B cell (primary cell): ENCODE measurements at places on chromosomes 16 and 17. TPM values are rescaled to one million over a fixed set of nuclear protein-coding genes. Genes with fewer than 3 reads are reported as not detected.

GRCh38 chr17:14395255-14395654 lies 94.4 kb downstream of the HS3ST3B1 start:
- H3K4me3 ChIP-seq, result no peak overlapping the region
- no peak for DNase-seq
- H3K36me3 ChIP-seq, result no peaks in the 10 kb centered on the region
- H3K27ac ChIP-seq, result no peak overlapping the region
- no peaks in the 10 kb centered on the region for H3K27me3 ChIP-seq

Gene GINS2
- 4.2 and 4.3 TPM in 2 replicates for total RNA-seq

DNA sequence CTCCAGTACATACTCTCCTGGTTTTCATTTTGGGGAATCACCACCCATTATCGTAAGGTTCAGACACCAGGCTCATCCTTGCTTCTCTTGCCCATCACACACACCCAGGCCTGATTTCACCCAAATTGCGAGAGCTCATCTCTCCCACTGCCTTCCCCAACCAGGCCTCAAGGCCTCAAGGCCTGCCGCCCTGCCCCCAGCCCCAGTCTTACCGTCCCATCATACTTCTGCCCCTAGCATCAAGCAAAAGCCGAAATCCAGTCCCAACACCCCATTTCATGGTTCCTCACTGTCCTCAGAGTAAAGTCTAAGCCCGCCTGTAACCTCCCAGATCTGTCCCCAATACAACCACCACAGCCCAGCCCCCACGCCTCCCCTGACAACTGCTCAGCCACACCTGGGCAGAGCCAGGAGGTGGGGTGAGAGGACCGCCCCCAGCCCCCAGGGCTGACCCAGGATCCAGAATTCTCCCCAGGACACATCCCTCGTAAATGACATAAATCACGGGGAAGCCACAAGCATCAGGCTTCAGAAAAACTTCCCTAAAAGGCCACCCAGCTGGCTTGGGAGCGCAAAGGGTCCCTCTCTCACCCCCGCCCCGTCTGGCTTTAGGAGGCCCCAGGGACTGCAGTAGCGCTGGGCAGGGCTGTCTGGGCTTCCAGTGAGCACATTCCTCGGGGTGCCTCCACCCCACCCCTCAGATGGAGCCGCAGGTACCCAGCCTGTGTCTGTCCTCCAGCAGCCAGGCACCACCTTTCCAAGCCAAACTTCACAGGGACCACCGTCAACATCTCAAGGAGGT lies 9.6 kb upstream of the P2RX1 start:
- peaks cover 23% of the 10 kb centered on the region for H3K4me1 ChIP-seq
- no peak overlapping the region for H3K4me3 ChIP-seq

Gene TBC1D3D
- total RNA-seq, result 2.3 and 2.7 TPM in 2 replicates

Gene SMPD3
- total RNA-seq, result 1.2 and 1.3 TPM in 2 replicates

Gene TMC8
- 235 and 252 TPM in 2 replicates for total RNA-seq

DNA sequence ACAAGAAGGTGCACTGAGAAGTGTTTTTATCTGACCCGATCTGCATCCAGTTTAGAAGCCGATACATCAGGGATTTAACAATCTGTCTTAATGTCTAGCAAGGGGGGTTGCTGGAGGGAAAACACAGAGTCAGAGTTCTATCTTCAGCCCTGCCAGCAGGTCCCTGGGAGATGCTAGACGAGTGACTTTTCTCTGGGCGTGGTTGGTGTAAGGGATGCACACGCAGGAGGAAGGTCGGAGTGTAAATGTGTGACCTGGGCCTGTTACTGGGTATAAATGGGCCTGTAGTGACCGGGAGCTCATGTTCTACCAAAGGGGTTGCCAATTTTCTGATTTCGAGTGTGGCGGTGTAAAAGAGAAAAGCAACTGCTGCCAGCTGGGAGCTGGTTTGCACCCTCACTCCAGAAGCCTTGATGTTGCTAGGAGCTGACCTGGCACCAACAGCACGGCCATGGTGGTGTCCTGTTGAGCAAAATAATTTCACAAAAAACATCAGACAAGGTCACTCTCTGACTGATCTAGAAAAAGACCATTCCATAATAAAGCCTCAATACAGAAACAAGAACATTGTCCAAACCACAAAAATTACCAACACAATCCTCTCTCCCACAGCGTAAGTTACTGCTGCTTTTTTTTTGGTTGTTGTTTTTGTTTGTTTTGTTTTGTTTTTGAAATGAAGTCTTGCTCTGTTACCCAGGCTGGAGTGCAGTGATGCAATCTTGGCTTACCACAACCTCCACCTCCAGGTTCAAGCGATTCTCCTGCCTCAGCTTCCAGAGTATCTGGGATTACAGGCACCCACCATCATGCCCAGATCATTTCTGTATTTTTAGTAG lies 1.3 kb upstream of the KCTD13 start:
- no peak for DNase-seq
- peak overlapping the region; percentile 84 for H3K27ac ChIP-seq
- peaks cover 14% of the 10 kb centered on the region for H3K4me1 ChIP-seq
- peaks cover 7% of the 10 kb centered on the region for H3K36me3 ChIP-seq
- no peak overlapping the region for H3K4me3 ChIP-seq

Gene SLC13A2
- not detected in 2 replicates for total RNA-seq

GRCh38 chr16:51306116-51306515 lies 155.0 kb upstream of the SALL1 start:
- no peaks in the 10 kb centered on the region for H3K36me3 ChIP-seq
- H3K27ac ChIP-seq, result no peak overlapping the region
- no peak overlapping the region for H3K4me3 ChIP-seq

DNA sequence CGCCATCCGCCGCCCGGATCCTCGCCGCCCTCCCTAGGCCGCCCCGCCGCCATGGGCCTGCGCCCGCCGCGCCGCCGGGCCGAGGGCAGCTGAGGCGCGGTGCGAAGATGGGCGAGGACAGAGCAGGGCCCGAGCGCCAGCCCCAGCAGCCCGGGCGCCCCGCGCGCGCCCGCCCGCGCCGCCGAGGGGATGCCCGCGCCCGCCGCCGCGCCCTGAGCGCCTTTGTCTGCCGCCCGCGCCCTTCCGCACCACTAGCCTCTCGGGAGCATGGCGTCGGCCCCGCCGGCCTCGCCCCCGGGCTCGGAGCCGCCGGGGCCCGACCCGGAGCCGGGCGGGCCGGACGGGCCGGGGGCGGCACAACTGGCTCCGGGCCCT lies 278 bp downstream of the RAB11FIP3 start:
- no peak overlapping the region for H3K4me3 ChIP-seq
- peak overlapping the region; percentile 92 for H3K27ac ChIP-seq
- H3K4me1 ChIP-seq, result peaks cover 16% of the 10 kb centered on the region
- DNase-seq, result no peak

DNA sequence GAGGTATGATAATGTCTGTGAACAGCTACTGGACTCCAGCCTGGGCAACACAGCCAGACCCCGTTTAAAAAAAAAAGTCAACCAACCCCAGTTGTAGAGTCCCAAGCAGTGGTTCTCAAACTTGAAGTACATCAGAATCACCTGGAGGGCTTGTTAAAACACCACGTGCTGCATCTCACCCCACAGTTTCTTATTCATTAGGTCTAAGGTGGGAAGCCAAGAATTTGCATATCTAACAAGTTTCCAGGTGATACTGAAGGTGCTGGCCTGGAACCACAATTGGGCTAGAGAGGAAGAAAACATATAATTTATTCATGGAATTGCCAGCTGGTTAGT lies 6.7 kb upstream of the MSL1 start:
- no peaks in the 10 kb centered on the region for H3K27me3 ChIP-seq
- H3K4me1 ChIP-seq, result peaks cover 25% of the 10 kb centered on the region
- no peak for DNase-seq
- no peak overlapping the region for H3K4me3 ChIP-seq

DNA sequence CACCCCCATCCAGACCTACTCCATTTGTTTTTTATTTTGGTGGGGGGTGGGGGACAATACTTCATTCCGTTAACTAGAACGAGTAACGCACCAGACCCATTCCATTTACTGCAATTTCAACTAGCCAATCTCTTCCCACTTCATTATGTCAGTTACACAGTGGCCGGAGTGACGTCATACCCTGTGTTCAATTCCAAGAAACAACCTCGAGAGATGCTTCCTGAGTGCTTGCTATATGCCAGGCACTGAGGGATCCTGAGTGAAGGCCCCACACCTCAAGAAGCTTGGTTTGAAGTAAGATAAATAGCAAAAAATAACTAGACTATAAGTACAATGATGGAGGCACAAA lies 9.1 kb upstream of the SIAH1 start:
- no peak for DNase-seq
- no peak overlapping the region for H3K4me3 ChIP-seq
- no peak overlapping the region for H3K27ac ChIP-seq

- H3K4me1 ChIP-seq, result no peaks in the 10 kb centered on the region
- no peak overlapping the region for H3K27ac ChIP-seq
- no peak for DNase-seq
- no peak overlapping the region for H3K4me3 ChIP-seq
- no peaks in the 10 kb centered on the region for H3K27me3 ChIP-seq
- no peaks in the 10 kb centered on the region for H3K36me3 ChIP-seq
Observed at GRCh38 chr17:8695241-8695640, 49.4 kb downstream of the CCDC42 start.

- H3K27ac ChIP-seq, result peak overlapping the region; percentile 90
- H3K36me3 ChIP-seq, result no peaks in the 10 kb centered on the region
- peak overlapping the region; percentile 68 for H3K4me3 ChIP-seq
- DNase-seq, result peak; percentile 79
Observed at GRCh38 chr17:32341141-32341856, 674 bp downstream of the C17orf75 start.

GRCh38 chr16:80447241-80447640 lies 93.6 kb upstream of the DYNLRB2 start:
- no peak overlapping the region for H3K27ac ChIP-seq
- no peak for DNase-seq
- H3K36me3 ChIP-seq, result no peaks in the 10 kb centered on the region
- H3K4me3 ChIP-seq, result no peak overlapping the region
